ENCODE measurements at places on chromosomes 5 and 9. TPM values are rescaled to one million over a fixed set of nuclear protein-coding genes. Genes with fewer than 3 reads are reported as not detected.

- DNase-seq: no peak
- no peaks in the 10 kb centered on the region for H3K36me3 ChIP-seq
- H3K4me3 ChIP-seq: no peak overlapping the region
- H3K27ac ChIP-seq: no peak overlapping the region
- H3K4me1 ChIP-seq: peaks cover 21% of the 10 kb centered on the region
- no peaks in the 10 kb centered on the region for H3K27me3 ChIP-seq
Measured at GRCh38 chr9:69476797-69477196, 151.8 kb downstream of the ENTREP1 start.

Gene FBP2
- total RNA-seq: not detected

Gene SNCAIP
- not detected for total RNA-seq

DNA sequence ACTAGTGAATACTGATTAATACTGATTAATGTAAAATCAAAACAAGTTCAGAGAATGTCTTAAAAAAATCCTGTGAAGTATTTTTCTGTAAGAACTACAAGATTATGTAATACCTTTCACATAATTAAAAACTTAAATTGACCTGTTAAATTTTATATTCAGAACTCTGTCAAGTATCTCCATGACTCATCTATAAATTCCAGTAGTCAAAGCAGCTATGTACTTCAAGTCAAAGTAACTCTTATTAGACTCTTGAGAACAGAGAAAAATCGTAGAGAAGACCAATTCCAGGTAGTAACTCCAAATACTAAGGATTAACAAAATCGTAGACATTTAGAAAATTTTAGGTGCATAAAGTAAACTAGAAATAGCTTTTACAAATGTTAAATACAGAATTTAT, 77.1 kb downstream of the HOMER1 start:
- no peaks in the 10 kb centered on the region for H3K4me1 ChIP-seq
- no peak overlapping the region for H3K4me3 ChIP-seq
- no peaks in the 10 kb centered on the region for H3K27me3 ChIP-seq
- no peaks in the 10 kb centered on the region for H3K36me3 ChIP-seq
- no peak overlapping the region for H3K27ac ChIP-seq
- no peak for DNase-seq

Gene PHF19
- 60.3 TPM for total RNA-seq

DNA sequence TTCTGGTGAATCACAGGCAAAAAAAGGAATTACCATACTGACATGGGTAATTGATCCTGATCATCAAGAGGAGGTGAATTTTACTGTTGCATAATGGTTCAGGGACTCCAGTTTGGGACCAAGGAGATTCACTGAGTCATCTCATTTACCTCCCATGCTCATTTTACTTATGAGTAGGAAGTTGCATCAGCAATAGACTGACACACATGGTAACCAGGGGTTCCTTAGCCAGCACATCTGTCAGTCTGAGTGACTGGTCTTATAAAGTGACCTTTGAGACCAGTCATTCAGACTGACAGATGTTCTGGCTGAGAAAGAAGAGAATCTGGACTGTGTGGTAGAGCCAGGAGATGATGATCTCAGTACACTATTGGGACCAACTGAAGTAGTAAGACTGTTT, 384.6 kb upstream of the CD180 start:
- no peaks in the 10 kb centered on the region for H3K4me1 ChIP-seq
- H3K27ac ChIP-seq: no peak overlapping the region
- H3K4me3 ChIP-seq: no peak overlapping the region

Gene PCDHA11
- not detected for total RNA-seq

DNA sequence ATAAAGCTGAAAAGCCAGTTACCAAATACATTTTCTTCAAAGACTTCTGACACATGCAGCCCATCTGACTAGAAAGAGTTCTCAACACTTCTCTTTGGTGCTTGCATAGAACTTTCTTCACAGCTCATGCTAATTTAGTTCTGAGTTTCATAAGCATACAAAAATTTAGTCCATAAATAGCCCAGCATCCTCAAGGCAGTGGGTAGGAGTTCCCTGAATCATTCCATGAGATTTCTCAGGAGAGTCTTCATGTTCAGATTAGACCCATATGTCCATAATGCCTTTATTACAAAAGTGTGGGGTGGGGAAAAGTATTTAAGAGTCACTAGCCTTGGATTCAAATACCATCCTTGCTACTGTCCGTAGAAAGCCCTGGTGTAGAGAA, 290.2 kb upstream of the RGMB start:
- no peaks in the 10 kb centered on the region for H3K27me3 ChIP-seq
- no peak for DNase-seq
- no peaks in the 10 kb centered on the region for H3K36me3 ChIP-seq
- H3K4me3 ChIP-seq: no peak overlapping the region
- no peak overlapping the region for H3K27ac ChIP-seq
- no peaks in the 10 kb centered on the region for H3K4me1 ChIP-seq

Gene SPINK4
- not detected for total RNA-seq

Gene TAF1L
- not detected for total RNA-seq

DNA sequence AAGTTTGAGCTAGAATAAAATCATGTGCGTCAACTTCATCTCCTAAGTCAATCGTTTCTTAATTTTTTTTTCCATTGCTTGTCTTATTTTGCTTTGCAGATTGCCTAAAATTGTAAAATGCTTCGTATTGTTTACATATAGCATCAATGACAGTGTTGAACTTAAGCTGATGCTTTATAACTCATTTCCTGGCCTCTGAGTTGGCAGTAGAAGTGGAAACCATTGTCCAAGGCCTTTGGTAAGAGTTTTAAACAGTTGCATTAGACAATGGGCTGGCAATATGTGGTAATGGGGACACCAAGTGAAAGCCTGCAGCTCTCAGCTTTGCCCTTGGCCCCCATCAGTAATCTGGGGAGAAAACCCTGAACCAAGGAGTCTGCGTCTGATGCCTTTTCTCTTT, 154.8 kb upstream of the GAS1 start:
- DNase-seq: no peak
- no peak overlapping the region for H3K27ac ChIP-seq
- H3K36me3 ChIP-seq: no peaks in the 10 kb centered on the region
- no peaks in the 10 kb centered on the region for H3K4me1 ChIP-seq
- no peak overlapping the region for H3K4me3 ChIP-seq

Gene PHF24
- not detected for total RNA-seq

Gene WDR38
- total RNA-seq: not detected

GRCh38 chr5:153641183-153641688, 150.8 kb downstream of the GRIA1 start:
- H3K27me3 ChIP-seq: no peaks in the 10 kb centered on the region
- no peak for DNase-seq
- H3K4me3 ChIP-seq: no peak overlapping the region
- no peaks in the 10 kb centered on the region for H3K4me1 ChIP-seq

All from CD4-positive, alpha-beta T cell (primary cell).